Stimulated activated CD4-positive, alpha-beta T cell treated with anti-CD3 and anti-CD28 coated beads, Interleukin-2, amount 100 ng/mL, for 24 hours (primary cell): ENCODE measurements at places on chromosomes 4 and X.

DNA sequence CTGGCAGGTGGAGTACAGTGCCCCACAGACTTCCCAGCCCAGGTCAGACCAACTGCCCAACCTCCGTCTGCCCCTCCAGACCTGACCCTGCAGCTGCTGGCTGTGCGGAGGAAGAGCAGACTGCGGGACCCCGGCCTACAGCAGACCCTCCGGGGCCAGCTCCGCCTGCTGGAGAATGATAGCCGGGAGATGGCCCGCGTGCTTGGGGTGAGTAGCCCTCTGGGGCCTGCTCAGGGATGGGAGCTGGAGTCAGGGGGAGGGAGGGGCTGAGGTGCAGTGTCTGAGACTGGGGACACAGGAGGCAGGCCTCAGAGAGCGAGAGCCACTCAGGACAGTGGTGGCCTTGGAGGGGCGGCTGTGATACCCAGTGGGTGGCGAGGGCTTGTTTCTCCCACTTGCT lies 13.5 kb downstream of the SH3TC1 start:
- no peak for DNase-seq

DNA sequence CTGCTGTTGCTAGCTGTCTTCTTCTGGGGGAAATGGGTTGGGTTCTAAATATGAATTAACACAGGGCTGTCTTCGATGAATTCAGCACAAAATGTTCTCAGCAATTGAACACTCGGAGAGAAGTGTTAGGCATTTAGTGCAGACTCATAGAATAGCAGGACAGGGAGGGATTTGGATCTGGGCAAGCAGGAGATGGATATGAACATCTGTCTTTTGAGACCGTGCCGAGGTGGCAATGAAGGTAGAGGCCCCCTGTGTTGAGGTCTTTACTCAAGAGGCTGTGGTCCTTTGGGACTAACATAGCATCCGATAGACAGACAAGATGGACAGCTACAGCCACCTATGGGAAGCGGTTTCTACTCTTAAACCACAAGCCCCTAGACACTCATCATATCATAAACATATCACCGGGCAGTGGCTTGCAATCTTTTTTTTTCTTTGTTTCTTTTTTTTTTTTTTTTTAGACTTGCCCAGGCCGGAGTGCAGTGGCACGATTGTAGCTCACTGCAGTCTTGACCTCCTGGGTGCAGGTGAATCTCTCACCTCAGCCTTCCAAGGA lies 6.7 kb downstream of the CD99 start:
- no peak for DNase-seq

GRCh38 chr4:129998436-129999150 lies 902.6 kb downstream of the C4orf33 start:
- no peak for DNase-seq

DNA sequence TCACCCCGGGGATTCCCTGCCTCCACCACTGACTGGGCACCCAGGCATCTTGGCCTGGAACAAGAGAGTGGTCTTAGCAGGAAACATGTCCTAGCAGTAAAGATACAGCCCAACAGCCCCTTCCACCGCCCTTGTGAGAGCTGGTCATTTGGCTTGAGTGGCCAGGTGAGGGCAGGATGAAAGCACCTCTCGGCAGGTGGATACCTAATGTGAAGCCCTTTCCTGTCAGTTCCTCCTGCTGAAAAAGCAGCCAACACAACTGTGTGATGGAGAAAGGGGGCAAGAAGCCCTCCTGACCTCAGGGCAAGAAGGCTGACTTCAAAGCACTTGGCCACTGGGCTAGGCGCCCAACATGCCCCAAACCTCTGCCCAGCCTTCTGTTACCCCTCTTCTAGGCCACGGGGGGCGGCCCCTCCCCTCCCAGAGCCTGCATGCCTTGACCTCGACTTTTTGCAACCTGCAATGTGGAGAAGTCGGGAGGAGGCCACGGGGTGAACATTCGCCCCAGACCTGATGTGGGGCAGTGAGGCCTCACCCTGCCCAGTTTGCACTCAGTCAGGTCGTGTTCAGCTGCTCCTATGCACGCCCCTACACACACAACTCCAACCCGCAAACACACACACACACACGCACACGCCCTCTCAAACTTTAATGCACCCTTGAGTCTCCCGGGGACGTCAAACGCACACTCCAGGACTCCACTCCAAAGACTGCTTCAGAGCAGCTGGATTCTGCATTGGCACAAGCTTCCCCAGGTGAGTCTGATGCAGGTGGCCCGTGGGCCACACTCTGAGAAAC lies 1.1 kb downstream of the LGI2 start:
- DNase-seq, result no peak

GRCh38 chrX:46865281-46865680 lies 28.4 kb downstream of the RP2 start:
- DNase-seq, result no peak

DNA sequence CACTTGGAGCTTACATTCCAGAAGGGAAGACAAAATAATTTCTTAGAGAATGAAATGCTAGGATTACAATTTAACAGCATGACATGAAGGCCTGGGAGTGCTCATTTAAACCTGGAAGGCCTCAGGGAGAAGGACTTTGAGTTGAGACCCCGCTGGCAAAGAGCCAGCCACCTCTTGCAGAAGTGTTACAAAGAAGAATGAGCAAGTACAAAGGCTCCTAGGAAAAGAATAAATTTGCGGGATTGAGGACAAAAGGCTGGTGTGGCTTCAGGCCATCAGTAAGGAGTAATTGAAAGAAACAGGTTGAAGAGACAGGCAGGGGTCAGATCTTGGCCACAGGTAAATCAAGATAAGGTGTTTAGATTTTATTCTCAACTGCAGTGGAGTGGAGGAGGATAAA lies 3.1 kb upstream of the ELOVL6 start:
- DNase-seq, result no peak

GRCh38 chr4:101348995-101349800 lies 1.9 kb upstream of the PPP3CA start:
- DNase-seq, result no peak

DNA sequence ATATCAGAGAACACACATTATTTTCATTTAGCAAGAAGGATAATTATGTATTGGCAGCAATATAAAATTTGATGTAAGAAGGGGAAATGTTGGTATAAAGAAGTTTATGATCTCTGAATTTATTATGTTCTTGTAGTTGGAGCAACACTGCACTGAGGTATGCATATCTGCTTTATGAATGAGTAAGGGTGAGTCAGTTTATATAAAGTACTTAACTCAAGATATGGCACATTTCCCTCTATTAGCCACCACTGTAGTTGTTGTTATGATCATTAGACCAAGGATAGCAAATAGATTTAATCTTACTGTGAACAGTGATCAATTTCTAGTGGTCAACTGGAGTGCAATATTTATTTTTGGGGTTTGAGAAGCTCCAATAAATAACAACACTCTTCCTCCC lies 66.6 kb downstream of the SNX25 start:
- no peak for DNase-seq

DNA sequence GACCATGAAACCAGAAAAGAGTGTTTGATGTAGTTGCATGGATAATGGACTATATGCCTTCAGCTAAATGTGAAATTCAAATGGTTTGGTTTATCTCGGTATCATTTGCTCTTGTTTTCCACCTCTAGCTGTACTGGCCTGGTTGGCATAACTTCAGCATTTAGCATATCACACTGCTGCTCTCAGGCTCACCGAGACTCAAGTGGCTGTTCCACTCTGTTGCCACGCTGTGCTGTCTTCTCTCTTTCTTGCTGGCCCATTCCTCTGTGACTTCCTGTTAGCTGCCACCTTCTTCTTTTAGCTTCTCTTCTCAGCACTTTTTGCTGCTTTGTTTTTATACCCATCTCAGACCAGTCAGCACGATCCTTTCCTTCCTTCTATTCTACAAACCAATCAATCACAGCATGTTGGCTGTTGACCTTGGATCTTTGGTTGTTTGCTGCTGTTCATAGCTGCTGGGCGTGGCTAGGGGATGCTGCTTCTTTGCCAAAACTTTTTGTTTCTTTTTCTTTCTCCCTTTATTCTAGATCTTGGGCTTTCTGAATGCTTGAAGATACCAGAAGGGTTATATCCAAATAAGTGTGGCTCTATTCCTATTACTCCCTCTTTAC lies 24.0 kb downstream of the INTS6L start:
- DNase-seq, result no peak

DNA sequence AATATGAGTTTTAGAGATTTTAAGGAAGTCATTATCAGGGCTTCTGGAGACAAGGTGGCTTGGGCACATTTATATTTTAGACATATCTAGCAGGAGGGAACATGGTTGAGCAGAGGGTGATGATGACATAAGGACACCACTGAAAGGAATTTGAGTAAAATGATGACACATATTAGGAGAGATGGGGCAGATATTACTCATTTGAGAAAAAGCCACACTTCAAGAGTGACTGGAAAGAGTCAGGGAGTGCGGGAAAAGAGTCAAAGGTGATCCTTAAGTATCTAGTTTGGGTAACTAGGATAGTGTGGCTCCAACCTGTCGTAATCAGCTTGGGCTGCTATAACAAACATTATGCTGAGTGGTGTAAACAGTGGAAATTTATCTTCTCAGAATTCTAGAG lies 377.7 kb downstream of the PACRGL start:
- DNase-seq, result no peak

- no peak for DNase-seq
These were observed 521.2 kb downstream of the ANKRD50 start for GRCh38 chr4:124191329-124191728.

GRCh38 chr4:101103381-101104142 lies 243.8 kb downstream of the PPP3CA start:
- no peak for DNase-seq

DNA sequence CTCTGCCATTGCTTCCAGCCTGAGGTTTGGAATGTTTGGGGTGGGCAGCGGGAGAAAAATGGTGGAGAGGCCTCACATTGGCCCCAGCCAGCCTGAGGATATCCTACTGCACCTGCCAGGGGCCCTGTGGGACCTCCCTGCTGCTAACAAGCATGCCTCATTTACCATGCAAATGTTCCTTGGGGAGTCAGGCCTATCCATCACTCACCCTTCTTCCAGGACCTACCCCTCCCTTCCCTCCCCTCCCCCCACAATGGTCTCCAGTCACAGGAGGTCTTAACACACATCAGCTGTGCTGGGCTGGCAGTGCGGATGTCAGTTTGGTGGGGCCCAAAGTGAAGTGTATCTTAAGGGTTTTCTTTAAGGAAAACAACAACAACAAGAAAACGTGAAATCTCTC lies 139.2 kb downstream of the SHOX start:
- DNase-seq, result no peak

- no peak for DNase-seq
These were observed 279.2 kb downstream of the QDPR start for GRCh38 chr4:17232566-17233253.

- no peak for DNase-seq
These were observed 22.8 kb downstream of the STAP1 start for GRCh38 chr4:67581208-67581857.

DNA sequence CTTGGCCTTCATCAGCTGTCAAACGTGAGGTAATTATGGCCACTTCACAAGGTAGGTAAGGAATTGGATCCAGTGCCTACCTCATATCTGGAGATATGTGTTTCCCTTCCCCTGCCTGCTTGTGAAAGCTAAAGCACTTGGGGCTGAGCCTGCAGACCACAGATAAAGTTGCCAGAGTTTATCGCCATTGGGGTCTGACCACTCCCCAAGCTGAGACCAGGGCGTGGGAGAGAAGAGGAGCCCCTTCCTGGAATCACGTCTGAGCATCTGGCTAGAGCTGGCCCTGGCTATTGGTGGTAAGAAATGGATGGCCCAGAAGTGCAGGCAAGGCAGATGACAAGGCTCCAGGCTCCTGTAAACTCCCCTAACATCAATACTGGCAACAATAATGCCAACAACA lies 2.7 kb downstream of the ALAS2 start:
- DNase-seq, result no peak

- DNase-seq, result no peak
These were observed 252.6 kb downstream of the BANK1 start for GRCh38 chr4:102042871-102043802.

- DNase-seq, result no peak
These were observed 100.9 kb upstream of the RADX start for GRCh38 chrX:106510713-106511403.

DNA sequence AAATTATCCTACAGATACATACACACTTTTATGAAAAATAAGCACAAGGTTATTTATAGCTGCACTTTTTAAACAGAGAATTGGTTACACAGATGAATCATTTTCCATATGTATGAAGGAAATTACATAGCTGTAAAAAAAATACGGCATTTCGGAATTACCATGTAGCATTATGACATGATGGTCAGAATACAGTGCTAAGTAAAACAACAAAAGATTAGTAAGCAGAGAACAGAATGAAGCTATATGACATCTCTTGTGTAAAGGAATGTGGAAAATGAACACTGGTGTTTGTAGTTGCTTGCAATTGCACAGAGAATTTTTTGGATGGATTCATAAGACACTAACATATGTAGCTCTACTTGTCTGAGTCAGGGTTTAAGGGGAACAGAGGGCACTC lies 1222.0 kb upstream of the PRKX start:
- DNase-seq, result no peak

DNA sequence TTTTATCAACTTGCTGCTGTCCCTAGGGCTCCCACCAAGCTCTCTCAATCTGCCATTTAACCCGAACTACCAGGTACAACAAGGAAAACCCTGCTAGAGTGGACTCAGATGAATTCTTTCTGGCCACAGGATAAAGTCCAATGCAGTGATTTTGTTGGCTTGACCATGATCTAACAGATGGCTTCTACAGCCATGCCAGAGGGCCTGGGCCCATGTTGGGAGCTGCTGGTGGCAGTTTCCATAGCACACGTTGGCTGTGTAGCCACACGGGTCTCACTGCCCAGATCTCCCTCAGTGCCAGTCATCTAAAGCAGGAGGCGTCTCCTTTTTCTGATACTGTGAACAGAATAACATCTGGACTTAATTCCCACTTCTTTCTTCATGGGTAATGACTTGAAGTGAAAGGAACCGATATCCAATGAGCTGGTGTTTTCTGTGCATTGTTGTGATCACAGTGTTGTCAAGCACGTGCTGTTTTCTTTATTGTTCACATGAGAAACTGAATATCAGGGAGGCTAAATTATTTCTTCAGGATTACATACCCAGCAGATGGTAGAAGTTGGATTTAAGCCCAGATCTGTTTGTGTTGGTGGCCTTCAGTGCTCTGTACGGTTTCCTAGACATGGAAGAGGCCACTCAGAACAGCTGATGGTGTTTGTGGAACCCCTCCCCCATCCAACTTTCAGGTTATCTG lies 85.2 kb upstream of the CLCN4 start:
- DNase-seq, result no peak

- no peak for DNase-seq
These were observed 129.8 kb downstream of the TBC1D19 start for GRCh38 chr4:26713563-26714151.

DNA sequence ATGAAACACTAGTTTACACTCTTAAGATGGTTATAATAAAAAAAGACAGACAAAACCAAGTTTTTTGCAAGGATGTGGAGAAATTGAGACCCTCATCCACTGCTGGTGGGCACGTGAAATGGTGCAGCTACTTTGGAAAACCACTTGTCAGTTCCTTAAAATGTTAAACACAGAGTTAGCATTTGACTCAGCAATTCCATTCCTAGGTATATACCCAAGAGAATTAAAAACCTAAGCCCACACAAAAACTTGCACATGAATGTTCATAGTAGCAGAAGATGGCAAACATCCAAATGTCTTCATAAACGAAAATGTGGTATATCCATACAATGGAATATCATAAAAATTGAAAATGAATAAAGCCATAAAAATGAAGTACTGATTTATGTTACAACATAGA lies 75.4 kb downstream of the ZNF827 start:
- DNase-seq, result no peak
